ENCODE measurements at places on chromosomes 4 and X.

DNA sequence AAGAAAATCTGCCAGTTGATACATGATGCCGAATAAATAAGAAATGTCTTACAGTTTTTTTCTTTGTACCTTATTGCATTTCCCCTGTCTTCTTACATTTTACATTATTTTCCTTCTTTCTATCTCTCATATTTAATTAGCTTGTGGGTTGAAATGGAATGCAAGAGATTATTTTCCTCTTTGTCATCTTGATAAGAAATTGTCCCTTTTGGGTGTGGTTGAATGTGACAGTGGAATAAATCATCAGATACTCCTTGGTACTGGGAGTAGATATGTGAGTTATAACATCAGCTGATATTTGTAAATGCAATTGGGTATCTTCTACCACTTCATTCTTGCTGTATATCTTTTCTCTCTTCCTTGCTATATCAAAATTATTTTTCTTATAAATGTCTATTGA is 997.4 kb downstream of the RAPGEF2 start:
- H3K4me3 ChIP-seq, result no peak overlapping the region
- no peaks in the 10 kb centered on the region for H3K27me3 ChIP-seq
- DNase-seq, result no peak
- H3K4me1 ChIP-seq, result no peaks in the 10 kb centered on the region
- no peaks in the 10 kb centered on the region for H3K36me3 ChIP-seq

DNA sequence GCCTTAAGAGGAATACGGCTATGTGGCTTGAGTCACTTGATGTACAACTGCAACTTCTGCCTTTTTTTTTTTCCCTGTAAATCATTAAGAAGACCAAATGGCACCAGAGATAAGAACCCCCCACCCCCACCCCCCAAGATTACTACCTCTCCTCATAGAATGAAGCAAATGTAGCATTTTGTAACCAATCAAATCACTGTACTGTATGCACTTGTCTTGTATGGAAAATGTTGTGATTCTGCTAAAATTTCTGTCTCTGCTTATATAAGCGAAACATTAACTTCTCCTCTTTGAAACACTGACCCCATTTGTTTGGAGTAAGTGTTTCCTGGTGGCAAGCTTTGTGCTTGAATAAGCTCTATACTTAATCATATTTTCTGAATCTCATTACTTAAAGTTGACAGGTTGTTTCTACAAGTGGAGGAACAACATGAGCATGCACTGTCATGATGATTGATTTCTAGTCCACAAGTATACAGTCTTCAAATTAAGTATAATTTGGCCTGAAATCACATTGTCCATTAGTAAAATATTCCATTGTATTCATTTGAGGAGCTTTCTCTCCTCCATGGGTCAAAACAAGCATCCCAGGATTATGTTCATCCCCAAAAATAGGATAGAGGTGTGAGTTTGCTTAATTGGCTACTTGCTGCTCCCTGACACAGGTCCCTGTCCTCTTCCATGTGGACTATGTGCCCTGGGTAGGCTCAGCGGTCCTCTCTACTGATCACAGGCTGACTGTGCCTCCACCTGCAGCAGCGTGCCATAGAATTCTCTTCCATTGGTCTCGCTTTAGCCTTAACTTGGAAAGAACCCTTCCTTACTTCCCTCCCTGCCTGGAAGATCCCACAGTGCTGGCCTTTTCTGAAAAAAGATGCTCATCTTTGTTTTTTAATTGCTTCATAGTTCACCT is 104.0 kb upstream of the BMP2K start:
- H3K36me3 ChIP-seq, result no peaks in the 10 kb centered on the region
- H3K27ac ChIP-seq, result no peak overlapping the region
- no peak for DNase-seq
- H3K4me3 ChIP-seq, result no peak overlapping the region

GRCh38 chrX:150197388-150197787 is 165.7 kb upstream of the MAMLD1 start:
- no peak for DNase-seq
- H3K4me3 ChIP-seq, result no peak overlapping the region
- no peaks in the 10 kb centered on the region for H3K36me3 ChIP-seq
- H3K27ac ChIP-seq, result no peak overlapping the region
- peaks cover 2% of the 10 kb centered on the region for H3K27me3 ChIP-seq

DNA sequence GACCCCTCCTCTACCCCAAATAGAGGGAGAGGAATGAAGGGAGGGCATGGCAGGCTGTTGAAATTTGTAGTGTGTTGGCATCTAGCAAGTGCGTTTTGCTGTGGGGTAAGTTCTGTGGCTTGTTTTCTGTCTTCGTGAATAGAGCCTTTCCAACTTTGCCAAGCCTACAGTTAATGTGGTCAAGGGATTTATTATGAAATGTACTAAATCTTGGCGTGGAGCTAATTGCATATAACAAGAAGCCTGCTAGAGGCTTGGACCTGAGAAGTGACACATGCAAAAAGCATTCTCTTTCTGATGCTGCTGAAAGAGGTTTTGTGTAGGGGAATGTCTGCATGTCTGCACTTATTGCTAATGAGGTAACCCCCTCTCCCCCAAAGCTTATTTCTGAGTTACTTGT is 132.2 kb downstream of the BMPR1B start:
- no peak overlapping the region for H3K4me3 ChIP-seq
- H3K4me1 ChIP-seq, result peaks cover 16% of the 10 kb centered on the region
- no peaks in the 10 kb centered on the region for H3K27me3 ChIP-seq
- no peak for DNase-seq
- no peaks in the 10 kb centered on the region for H3K36me3 ChIP-seq

GRCh38 chr4:186790630-186791029 is 67.0 kb upstream of the FAT1 start:
- no peak overlapping the region for H3K27ac ChIP-seq
- H3K4me3 ChIP-seq, result no peak overlapping the region
- H3K36me3 ChIP-seq, result no peaks in the 10 kb centered on the region

DNA sequence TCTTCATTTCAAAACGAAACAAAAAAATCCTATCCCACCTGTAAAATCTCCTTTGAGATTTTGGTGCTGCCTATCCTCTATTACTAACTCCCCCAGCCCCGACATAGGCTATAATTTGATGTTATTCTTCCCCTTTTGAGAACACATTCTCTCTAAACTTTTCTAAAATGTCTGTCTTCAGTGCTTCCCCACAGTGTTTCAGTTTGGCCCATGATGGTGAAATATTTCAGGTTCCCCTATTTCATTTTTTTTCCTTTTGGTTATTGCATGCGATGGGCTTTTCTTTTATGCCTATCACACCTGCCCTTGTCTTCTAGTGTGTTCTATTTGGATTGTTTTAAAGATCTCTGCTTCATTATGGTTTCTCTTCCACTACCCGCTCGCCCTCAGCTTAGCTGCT is 14.7 kb downstream of the BCORL1 start:
- peaks cover 2% of the 10 kb centered on the region for H3K27me3 ChIP-seq
- peak overlapping the region; percentile 9 for H3K4me3 ChIP-seq
- H3K27ac ChIP-seq, result no peak overlapping the region
- H3K36me3 ChIP-seq, result peaks cover 3% of the 10 kb centered on the region

- H3K4me3 ChIP-seq, result no peak overlapping the region
- DNase-seq, result no peak
- no peaks in the 10 kb centered on the region for H3K27me3 ChIP-seq
- no peaks in the 10 kb centered on the region for H3K36me3 ChIP-seq
Observed at GRCh38 chrX:129748305-129748704, 9.5 kb downstream of the XPNPEP2 start.

DNA sequence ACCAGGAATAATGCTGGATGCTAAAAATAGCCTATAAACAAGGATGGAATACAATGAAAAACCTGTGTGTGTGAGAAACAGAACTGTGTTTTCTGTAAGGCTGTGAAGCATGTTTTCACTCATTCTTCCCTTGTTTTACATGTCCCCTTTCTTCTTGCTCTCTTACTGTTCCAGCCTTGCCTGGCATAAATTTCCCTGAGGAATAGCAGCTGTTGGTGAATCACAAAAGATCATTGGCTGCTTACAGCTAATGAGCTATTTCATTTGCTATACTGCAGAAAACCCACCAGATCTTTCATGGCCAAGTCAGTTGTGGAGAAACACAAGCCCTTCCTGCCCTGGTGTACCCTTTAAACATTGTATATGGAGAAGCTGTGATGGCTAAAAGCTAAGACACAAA is 91.1 kb downstream of the LDB2 start:
- peaks cover 30% of the 10 kb centered on the region for H3K4me1 ChIP-seq
- H3K36me3 ChIP-seq, result peaks cover 47% of the 10 kb centered on the region
- peak overlapping the region; percentile 73 for H3K27ac ChIP-seq

DNA sequence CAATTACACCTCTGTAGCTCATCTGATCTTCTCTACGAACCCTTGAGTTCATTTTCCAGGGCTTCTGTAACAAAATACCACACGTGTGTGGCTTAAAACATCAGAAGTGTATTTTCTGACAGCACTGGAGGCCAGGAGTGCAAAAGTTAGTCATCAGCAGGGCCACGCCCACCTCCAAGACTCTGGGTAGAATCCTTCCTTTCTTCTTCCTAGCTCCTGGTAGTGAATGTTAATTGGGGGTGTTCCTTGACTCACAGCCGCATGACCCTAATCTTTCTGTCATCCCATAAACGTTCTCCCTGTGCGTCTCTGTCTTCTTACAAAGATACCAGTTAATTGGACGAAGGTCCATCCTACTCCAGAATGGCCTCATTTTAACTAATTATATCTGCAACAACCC is 115.0 kb downstream of the TRIML1 start:
- no peak overlapping the region for H3K4me3 ChIP-seq
- peaks cover 2% of the 10 kb centered on the region for H3K27me3 ChIP-seq
- no peak overlapping the region for H3K27ac ChIP-seq

- H3K4me1 ChIP-seq, result no peaks in the 10 kb centered on the region
- no peaks in the 10 kb centered on the region for H3K36me3 ChIP-seq
- H3K27ac ChIP-seq, result no peak overlapping the region
- H3K27me3 ChIP-seq, result peaks cover 1% of the 10 kb centered on the region
- H3K4me3 ChIP-seq, result no peak overlapping the region
Observed at GRCh38 chr4:158936238-158936637, 166.6 kb upstream of the RAPGEF2 start.

DNA sequence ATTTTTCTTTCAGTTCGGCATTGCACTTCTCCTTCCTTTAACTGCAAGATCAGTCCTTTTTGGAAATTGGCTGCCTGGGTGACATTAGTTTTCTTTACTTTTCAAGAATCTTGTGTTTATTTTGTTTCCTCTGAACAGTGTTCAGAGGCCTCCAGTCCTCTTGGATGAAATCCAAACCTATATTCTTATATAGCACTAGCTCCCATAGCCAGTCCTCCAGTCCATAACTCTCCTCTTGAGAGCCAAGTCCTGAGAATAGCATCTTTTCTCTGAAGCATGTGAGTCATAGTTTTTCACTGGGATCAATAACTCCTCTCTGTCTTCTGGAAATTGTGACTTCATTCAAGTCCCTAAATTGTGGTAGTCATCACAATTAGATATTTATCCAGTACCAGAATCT is 357.5 kb downstream of the RAPGEF2 start:
- no peak overlapping the region for H3K27ac ChIP-seq
- peaks cover 2% of the 10 kb centered on the region for H3K27me3 ChIP-seq
- H3K36me3 ChIP-seq, result no peaks in the 10 kb centered on the region
- no peak overlapping the region for H3K4me3 ChIP-seq
- DNase-seq, result no peak

- no peak overlapping the region for H3K27ac ChIP-seq
- DNase-seq, result no peak
- no peak overlapping the region for H3K4me3 ChIP-seq
- no peaks in the 10 kb centered on the region for H3K36me3 ChIP-seq
Observed at GRCh38 chr4:23923141-23923540, 33.3 kb upstream of the PPARGC1A start.

DNA sequence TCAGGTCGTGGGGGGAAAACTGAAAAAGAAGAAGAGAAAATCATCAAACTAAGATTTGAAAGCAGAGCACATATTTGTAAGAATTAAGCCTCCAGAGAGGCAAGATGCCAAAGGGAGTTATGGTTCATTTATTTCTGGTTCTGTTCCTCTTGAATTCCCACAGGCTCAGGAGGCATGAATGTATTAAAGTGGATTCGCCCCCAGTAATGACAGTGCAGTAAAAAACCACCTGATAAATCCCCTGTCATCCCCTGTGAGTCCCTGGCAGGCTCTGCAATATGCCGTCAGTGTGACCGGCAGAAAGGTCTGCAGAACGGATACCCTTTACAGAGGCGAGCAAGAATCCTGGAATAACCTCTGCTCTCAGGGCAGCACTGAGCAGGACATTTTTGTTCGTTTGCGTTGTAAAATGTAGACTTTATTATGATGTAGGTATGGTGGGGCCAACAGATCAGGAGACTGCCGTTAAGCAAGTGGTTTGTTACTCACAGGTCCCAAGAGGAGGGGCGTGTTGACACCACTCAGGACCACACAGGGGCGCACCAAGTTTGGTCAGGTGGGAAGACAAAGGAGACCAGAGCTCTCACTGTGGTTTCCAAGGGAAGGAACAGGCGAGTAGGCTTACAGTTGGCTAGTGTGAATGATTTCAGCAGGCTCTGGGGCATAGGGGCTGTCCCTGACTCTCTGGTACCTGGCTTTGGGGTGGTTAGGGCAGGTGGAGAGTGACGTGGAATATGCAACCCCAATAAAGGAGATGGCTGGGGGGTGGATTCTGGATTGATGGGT is 75.3 kb downstream of the DHRSX start:
- peaks cover 31% of the 10 kb centered on the region for H3K36me3 ChIP-seq
- no peaks in the 10 kb centered on the region for H3K4me1 ChIP-seq
- peaks cover 2% of the 10 kb centered on the region for H3K27me3 ChIP-seq
- H3K27ac ChIP-seq, result no peak overlapping the region
- no peak for DNase-seq

- DNase-seq, result no peak
- no peak overlapping the region for H3K4me3 ChIP-seq
- peaks cover 5% of the 10 kb centered on the region for H3K4me1 ChIP-seq
Observed at GRCh38 chr4:13985837-13986236, 358.3 kb upstream of the BOD1L1 start.

DNA sequence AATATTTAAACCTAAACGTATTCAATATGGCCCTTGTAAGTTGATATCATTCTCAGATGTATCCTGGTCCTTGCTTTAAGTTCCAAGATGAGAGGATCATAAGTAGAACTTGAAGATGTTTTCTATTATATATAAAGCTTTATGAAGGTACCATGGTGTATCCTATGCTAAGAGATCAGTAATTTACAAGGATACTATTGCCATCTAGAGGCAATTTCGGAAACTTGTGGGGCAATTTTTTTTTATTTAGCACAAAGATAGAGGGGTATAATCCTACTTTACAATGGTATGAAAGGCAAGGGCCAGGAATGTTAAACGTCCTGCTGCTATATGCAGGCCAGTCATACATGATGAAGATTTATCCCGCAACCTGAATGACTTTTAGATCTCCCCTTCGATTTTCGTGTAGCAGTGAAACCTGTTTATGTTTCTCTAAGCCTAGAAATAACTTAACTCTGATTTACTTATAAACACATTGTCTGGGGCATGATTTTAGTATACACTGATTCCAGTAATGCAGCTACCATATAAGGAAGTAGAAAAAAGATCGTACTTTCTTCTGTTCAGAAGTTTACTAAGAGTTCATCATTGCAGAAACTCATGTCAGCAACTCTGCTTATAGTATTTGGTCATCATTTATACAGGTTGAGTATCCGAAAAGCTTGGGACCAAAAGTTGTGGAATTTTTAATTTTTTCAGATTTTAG is 2.6 kb downstream of the SLC25A31 start:
- H3K4me1 ChIP-seq, result no peaks in the 10 kb centered on the region
- DNase-seq, result no peak
- H3K4me3 ChIP-seq, result no peak overlapping the region
- no peak overlapping the region for H3K27ac ChIP-seq
- H3K27me3 ChIP-seq, result no peaks in the 10 kb centered on the region

All from endothelial cell (in vitro differentiated cells).